AG09319 (cell line): ENCODE measurements at places on chromosomes 16 and 17.

- peak; percentile 35 for DNase-seq
Observed at GRCh38 chr17:57747221-57748017, 2.3 kb upstream of the CCDC182 start.

DNA sequence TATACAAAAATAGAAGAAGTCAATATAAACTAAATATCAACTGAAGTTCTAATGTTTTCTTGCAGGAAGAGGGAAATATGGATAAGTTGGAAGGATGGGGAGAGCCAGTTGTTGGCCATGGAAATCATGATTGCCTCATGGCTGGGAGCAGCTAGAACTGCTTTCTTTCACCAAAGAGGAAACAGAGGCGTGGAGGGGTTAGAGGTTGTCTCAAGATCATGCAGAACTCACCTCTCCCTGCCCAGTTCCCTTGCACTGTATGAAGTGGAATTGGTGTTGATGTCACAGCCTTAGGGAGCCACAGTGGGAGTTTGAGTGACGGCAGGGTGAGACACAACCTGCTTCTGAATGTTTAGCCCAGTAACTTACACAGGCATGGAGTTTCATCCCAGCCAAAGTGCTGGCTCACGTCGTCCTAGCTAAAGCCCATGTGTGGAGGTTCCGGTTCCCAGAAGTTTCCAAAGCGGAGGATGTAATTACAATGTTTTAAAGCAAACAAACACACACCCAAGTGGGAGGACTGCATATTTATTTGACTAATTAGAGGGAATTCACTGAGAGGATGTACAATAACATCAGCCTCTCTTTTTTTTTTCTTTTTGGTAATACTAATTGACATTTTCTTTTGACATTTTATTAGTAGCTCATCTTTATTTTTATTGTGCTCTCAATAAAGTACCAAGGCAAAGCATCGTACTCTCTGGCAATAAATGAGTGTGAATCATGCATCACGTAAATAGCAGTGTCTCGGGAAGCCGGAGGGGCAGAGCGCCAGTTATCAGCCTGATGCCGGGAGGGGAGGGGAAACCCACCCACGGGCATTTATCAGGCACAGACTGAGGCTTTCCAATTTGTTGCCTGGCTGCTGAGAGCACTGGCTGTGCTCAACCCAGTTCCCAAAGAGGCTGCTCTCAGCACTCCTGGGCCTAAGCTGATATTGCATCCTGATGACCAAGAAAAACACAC lies 118.7 kb upstream of the CDH5 start:
- DNase-seq = no peak

DNA sequence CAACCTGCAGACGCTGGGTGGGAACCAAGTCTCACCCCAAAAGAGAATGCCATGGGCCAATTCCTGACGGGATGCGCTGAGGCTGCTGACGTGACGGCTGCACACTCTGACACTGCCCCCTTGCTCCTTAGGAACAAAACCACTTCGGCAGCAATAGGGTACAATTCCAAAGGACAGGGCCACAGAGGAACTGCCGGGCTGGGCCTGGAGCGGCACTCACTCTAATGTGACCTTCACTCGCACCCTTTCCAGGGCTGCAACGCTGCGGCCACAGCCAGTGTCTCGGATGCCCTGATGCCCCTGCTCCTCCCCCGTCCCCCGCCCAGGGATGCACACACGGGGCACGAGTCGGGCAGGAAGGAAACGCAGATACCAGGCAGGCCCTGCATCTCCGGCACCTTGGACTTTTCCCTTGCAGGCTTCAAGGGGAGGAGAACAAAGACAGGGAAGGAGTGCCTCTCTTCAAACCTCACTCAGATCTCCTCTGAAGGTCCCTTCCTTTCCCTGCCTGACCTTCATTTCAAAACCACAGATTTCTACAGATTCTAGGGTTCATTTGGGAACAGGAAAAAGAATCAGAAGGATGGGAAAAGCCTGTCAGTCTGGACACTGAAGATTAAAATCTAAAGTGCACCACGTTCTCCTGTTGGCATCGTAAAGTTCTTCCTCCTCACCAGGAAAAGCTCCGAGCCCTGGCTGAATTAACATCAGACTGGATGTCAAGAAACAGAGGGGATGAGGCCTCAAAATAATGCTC lies 2.3 kb downstream of the PITPNA start:
- no peak for DNase-seq

DNA sequence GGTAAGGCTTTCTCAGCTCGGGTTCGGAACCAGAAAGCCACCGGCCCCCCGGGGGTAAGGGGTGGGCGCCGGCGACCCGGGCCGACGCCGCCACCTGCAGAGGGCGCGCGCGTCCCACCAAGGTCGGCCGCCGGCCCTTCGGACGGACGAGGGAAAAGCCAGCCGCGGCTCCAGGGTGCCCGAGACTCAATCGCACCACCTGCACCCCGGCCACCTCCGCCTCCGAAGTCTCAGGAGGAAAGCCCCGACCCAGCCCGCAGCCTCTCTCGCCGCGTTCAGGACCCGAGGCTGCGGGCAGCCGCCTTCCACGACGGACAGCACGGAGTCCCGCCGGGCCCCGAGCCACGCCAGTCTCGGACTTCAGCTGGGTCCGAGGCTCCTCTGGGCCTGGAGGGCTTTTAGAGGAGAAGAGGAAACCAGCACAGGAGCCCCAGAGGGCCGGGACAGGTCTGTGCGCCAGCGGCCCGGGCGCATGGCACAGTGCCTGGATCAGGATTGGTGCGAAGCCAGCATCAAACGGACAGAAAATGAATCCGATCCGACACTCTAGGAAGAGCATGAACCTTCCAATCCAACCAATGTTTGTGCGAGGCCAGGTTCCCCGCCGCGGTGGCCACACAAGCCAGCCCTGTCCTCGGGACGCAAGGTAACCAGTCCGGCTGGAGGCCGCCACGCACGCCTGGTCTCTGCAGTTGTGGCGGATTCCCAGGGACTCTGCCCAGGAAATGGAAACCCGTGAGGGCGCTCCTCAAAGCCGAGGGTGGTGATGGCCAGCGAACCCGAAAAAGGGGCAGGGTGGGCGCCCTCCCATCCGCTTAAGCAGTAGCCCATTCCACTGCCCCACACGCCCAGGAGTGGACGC lies 6.7 kb downstream of the CBX8 start:
- DNase-seq = no peak

DNA sequence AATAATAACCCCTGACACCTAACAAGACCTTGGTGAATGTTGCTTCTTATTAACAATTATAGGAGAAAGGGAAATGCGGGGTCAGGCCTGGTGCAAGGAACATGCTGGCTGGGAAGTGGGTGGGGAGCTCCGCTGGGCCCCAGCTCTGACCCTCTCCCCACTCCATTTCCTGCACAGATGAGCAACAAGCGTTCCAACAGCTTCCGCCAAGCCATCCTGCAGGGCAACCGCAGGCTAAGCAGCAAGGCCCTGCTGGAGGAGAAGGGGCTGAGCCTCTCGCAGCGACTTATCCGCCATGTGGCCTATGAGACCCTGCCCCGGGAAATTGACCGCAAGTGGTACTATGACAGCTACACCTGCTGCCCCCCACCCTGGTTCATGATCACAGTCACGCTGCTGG lies 23.0 kb downstream of the RHBDL3 start:
- DNase-seq = no peak

DNA sequence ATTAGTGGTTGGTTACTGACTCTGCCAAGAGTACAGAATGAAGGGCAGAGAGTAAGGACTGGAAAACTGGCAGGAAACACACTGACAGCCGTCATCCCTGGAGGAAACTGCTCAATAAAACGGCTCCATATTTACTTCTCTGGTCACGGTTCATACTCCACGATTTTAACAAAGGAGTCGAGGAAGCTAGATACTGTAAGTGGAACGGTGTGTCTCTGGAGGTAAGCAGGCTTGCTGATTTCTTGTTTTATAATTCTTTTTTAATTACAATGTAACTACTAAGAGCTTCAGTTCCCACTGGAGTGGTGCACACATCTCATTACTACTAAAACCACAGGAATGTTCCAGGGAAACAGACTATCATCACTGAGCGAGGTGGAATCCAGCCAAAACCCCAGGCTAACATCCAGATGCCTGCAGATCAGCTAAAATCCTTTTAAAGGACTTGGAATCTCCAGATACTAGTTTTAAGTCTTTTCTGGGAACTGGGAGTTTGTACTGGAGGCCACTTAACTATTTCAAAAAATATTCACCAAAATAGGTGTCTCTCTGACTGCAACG lies 17.8 kb downstream of the SERPINF1 start:
- DNase-seq = peak; percentile 89

DNA sequence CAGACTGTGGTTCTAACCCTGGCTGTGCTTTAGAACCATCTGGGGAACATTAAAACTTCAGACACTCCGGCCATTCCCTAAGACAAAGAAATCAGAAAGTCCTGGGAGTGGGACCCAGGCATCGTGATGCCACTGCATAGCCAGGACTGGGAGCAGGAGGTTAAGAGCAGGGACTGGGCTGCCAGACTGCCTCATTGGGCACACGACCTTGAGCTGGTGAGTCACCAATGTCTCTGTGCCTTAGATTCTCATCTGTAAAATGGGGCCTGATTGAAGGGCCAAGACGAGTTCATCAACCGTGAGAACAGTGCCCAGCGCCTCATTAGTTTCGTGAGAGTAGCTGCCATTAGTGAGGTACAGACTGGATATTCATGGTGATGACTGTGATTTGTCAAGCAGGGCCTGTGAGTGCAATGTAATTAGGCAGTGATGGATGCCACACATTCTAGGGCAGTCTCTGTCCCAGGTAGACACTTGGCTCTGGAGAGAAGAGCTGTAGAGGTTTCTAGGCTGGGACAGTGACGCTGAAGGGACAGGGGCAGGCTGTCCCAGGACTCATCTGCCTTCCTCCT lies 196.8 kb downstream of the NTN1 start:
- DNase-seq = no peak

GRCh38 chr16:66168777-66169176 lies 197.7 kb upstream of the CDH5 start:
- DNase-seq = no peak

GRCh38 chr17:80584176-80584905 lies 39.7 kb downstream of the RPTOR start:
- no peak for DNase-seq

DNA sequence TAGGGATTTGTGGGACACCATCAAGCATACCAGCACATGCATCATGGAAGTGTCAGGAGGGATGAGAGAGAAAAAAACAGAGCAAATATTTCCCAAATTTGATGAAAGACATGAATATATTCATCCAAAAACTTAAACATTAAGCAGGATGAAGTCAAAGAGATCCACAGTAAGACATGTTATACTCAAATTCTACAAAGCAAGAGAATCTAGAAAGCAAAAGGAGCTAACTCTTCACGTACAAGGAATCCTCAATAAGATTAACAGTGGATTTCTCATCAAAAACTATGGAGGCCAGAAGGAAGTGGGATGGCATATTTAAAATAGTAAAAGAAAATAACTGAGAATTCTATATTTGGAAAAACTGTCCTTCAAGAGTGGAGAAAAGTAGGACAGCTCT lies 374.8 kb downstream of the ZFHX3 start:
- DNase-seq = no peak

DNA sequence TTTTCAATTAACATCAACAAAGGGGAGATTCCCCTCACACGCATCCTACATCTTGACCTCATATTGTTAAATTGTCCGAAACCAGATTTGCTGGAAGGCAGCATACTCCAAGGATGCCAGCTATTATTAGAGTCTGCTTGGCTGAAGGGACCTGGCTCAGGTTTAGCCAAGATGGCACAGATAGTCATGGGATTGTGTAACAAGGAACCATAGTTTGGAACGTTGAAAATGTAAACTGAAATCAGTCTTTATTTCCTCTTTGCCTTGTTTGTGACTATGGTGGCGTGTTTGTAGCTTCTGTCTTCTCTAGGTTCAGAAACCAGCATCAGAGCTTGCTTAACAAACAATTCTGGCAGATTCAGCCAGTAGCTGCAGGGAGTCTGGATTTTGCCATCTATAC lies 5.9 kb downstream of the ARSG start:
- DNase-seq = peak; percentile 76

GRCh38 chr17:61415374-61416210 lies 15.9 kb downstream of the TBX2 start:
- no peak for DNase-seq

DNA sequence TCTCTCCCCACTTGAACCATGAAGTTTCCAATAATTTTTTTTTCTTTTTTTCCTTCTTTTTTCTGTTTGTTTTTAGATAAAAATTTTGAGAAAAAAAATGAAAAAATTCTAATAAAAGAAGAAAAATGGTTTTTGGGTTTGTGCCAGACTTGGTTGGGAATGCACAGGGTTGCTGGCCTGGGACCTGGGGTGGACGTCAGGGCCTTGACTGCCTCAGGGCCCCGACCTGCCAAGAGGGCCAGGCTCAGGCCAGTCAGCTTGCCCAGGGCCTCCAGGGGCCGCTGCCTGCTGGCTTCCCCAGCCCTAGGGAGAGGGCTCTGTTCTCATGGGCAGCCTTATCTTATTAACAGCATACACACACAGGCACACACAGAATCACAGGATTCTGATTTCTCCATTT lies 6.5 kb downstream of the TBX6 start:
- no peak for DNase-seq

- DNase-seq = no peak
Observed at GRCh38 chr16:4862639-4863038, 15.4 kb downstream of the UBN1 start.

DNA sequence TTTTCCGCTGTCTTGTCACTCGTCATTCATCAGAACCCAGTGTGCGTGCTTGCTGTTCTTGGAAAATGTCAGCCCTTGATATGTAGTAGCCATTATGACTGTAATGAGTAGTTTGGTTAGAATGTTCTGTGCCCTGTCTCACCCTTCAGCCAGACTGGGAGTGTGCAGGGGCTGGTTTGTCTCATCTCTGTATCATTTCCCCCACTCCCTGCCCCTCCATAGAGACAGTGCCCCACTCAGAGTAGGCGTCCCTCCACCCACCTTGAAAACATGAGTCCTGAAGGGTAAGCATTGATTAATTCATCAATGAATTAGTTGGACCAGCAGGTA lies 137.0 kb upstream of the PLCG2 start:
- no peak for DNase-seq

DNA sequence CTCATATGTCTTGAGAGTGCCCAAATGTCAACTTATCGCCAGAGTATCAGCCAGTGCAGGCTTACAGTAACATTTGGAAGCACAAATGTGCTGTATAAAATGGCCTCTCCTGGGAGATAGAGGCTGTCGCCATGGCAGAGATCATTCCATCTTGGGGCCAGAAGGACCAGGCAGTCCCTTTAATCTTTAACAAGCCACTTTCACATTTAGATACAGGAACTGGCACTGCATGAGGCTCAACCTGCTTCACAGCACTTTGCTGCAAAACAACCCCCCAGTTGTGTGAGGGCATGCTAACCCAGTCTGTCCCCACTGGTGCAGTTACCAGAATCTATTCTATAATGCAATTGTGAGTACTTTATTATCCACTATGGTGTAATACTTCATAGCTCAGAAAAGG lies 4.7 kb upstream of the RFFL start:
- DNase-seq = no peak

DNA sequence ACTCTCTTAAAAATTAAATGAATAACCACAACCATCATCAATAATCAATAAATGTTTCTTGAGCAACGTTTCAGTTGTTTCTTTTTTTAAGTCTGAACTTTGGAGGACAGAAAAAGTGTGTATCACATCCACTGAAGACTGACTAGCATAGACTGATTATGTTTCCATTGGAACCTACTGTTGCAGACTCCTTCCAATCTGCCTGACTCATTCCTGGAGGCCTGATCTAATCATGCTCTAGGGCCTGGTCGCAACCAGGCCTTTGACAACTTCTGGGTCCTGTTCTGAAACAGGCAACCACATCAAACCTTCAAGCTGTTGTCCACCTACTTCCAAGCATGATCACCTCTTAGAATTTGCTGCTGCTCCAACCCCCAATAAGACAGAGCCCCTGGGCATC lies 109.2 kb upstream of the NUDT7 start:
- no peak for DNase-seq

GRCh38 chr16:84199861-84200260 lies 8.9 kb downstream of the ADAD2 start:
- no peak for DNase-seq
